ENCODE measurements at places on chromosomes 1 and 21. TPM values are rescaled to one million over a fixed set of nuclear protein-coding genes. Genes with fewer than 3 reads are reported as not detected.

PLPPR4 gene
- total RNA-seq = 5.1 TPM

LCE2A gene
- total RNA-seq = not detected

- no peak for DNase-seq
Measured at GRCh38 chr1:36693161-36693525, 210.4 kb upstream of the CSF3R start.

- no peak for DNase-seq
Measured at GRCh38 chr21:25422610-25423608, 184.4 kb downstream of the MRPL39 start.

DNA sequence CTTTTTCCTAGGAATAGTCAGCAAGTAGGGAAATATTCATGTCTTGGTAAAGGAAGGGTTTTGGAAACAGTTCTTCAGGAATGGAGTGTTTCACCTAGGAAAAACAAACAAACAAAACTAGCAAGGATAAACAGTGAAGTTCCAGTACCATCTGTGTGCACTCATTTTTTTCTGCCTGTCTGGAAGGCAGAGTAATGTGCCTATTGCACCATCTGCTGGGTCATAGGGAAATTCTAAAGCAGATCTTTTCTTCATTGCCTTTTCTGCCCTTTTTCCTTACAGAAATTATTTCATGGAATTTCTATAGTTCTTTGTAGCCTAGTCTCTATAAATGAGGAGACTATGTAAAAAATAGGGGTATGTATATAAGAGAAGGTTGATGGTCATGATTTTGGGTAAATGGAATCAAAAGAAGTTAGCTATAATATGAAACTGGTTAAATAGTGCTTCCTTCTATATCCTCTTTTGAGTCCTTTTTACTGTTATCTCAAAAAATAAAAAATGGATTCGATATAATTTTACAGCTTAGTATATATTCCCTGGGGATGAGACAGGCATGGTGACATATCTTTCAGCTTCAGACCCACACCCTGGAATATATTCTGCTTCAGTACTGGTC lies 3.4 kb upstream of the HRNR start:
- DNase-seq = no peak

DNA sequence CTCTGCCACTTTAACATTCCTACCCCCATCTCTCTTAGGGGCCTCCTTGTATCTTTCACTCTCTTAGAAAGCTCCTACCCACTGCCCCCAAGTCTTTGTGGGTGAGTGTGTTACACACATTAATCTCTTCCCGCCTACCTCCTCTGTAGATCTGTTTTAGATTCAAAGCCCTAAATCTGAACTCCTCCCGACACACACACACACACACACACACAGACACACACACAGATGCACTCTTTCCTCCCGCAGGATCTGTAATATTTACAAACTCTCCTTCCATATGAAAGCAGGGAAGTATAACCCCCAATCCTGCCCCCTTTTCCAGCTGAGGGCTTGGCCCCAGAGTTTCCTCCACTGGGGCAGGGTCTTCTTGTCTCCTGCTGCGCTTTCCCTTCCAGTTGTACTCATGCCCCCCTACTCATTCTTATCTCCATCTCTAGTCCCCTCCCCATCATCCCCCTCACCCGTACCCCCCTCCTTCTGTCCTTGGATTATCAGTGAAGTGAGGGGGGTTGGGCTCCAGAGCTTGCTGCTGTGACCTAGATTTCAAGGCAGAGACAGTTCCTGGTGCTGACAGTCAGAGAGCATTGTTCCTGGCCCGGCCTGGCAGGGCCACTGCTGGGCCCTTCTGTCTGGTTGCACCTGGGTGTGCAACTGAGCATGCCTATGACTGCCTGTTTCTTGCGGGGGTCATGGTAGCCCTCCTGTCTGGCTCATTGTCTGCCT lies 4.3 kb downstream of the PEA15 start:
- no peak for DNase-seq

DNA sequence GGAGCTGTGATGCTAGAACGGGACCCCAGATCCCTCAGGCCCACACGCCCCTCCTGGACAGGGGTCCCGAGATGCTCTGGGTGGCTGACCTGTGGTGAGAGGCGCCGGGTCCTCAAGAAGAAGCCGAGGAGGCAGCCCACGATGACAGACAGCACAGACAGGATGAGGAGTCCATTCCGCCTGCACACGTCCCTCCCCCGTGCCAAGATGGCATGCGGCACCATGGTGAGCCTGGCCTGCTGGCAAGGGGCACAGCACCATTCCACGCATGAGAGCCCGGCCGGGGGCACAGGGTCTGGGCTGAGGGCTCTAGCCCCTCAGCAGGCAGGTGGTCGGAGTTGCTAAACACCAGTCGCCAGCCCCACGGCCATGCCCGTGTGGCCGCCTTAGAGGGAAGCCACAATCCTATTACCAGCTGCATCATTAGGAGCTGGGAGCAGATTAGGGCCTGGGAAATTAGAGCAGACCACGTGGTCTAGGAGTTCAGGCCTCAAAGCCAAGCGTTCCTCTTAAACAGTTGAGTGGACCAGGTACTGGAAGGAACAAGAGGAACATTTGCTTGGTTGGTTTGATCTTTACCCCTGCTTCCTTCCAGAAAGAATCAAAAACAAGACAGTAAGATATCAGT lies at the start of gene SLC1A7:
Gene SLC1A7 (minus strand): TSS at position 413 of the 628 bp plus-strand sequence. CDS start 189 bp downstream, at position 224.
- no peak for DNase-seq

DNA sequence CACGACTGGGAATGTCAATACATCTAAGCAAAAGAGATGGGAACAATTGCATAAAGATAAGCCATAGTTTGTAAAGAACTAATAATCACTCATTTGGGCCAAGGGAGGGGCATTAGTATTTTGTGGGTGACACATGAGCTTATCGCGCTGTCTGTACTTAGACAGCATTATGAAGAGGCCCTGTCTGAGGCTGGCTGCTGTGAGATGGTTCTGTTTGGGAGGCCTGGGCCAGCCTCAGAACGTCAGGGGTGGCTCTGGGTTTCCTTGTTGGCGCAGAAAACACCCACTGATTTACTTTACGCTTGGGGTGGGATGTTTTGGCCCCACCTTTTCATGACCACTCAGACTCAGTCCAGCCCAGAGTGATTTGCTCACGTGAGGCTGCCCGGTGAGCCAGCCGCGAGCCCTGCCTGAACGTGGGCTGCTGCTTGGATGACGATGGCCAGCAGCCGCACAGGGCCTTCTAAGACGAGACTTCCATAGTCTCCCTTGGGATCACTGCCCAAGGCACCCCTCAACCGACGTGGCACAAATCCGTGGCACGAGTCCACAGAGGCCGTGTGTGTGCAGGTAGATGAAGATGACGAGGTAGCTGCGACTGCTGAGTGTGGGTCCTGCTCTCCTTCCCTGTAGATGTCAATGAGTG lies 18.7 kb downstream of the UMODL1 start:
- no peak for DNase-seq

All from ureter (tissue), 1 donor.